ENCODE measurements at places on chromosomes 1 and 21. TPM values are rescaled to one million over a fixed set of nuclear protein-coding genes. Genes with fewer than 3 reads are reported as not detected.

The RGS8 gene
- total RNA-seq, result under 0.01 TPM

The CD1B gene
- total RNA-seq, result not detected

DNA sequence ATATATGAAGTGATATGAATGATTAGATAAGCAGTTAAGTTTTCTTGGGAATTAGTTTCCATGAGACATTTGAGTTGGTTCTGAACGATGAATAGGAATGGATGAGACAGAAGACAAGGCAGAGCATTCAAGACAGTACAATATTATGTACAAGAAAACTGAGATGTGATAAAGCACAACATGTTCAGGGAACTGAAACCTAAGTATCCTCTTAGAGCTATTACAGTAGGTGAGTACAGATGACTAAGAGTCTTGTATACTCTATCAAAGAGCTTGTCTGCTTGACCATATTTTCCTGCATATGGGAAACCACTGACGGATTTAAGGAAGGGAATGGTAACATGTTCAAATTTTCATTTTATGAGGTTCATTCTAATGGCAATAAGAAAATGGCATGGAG, 61.6 kb downstream of the NME7 start:
- DNase-seq, result no peak

- DNase-seq, result no peak
Measured at GRCh38 chr21:39952265-39952664, 85.0 kb downstream of the PCP4 start.

The ETNK2 gene
- total RNA-seq, result 10.4 TPM

The SLC30A2 gene
- total RNA-seq, result not detected

- DNase-seq, result no peak
Measured at GRCh38 chr1:22246755-22247480, 104.0 kb upstream of the WNT4 start.

The NHLH1 gene
- total RNA-seq, result not detected

DNA sequence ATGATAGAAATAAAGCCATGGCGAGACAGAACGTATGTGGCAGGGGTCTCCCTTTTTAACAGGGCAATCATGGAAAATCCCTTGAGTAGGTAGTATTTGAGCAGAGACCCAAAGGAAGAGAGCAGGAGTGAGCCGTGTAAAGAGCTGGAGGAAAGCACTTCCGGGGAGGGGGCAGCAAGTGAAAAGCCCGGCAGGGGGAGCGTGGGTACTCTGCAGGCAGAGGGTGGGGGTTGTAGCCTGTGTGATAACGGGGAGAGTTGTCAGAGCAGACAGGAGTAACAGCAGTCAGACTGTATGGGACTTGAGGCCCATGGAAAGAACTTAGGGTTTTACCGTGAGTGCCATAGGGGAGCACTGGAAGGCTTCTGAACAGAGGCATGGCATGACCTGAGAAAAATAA, 51.1 kb upstream of the LDLRAP1 start:
- no peak for DNase-seq

- DNase-seq, result peak; percentile 62
Measured at GRCh38 chr1:218336328-218336727, 8.8 kb upstream of the TGFB2 start.

The MAB21L3 gene
- not detected for total RNA-seq

GRCh38 chr1:203089651-203090045, 3.8 kb upstream of the MYOG start:
- DNase-seq, result no peak

- DNase-seq, result no peak
Measured at GRCh38 chr21:42562816-42563215, 49.2 kb downstream of the SLC37A1 start.

The EIF4G3 gene
- 29.9 TPM for total RNA-seq

The HPCA gene
- total RNA-seq, result not detected

GRCh38 chr1:224098007-224098406, 15.9 kb upstream of the FBXO28 start:
- no peak for DNase-seq

The PLEKHM2 gene
- 24.3 TPM for total RNA-seq

GRCh38 chr1:36034692-36035091, 49.2 kb upstream of the TEKT2 start:
- peak; percentile 10 for DNase-seq

DNA sequence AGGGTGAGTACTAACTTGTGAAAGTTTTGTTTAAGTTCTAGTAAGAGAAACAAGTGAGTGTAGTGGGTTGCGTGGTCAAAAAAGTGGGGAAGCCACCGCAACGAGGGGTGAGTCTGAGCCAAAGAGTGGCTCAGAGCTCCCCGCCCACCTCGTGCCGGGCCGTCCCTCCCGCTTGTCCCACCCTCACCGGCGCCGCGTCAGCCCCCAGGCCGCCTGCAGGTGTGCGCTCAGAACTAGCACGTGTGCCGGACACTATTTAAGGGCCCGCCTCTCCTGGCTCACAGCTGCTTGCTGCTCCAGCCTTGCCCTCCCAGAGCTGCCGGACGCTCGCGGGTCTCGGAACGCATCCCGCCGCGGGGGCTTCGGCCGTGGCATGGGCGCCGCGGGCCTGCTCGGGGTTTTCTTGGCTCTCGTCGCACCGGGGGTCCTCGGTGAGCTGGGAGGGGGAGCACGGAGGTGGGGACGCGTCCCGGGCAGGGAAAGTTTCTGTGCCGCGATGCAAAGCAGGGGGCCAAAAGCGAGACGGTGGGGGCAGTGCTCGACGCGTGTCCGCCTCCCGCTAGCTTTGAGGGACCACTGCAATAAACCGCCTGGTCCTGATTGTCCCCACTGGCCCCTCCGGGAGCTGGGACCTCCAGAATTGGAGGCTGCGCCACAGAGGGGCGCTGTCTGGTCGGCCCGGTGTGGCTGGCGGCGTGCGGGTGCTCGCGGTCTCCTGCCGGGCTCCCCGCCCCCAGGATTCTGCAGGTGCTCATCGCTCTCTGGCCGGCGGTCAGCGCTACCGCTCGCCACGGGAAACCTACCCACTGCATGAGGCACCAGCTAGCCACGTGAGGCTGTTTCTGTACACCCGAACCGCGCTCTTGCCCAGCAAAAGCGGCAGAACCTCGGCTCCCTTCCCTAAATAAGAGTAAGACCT, at the start of gene CR2:
Gene CR2 (plus strand): TSS at position 283 of the 919 bp plus-strand sequence. CDS start 91 bp downstream, at position 374.
- no peak for DNase-seq

The CFHR3 gene
- total RNA-seq, result not detected

The ASTN1 gene
- not detected for total RNA-seq

The COQ8A gene
- 8.9 TPM for total RNA-seq

- DNase-seq, result peak; percentile 67
Measured at GRCh38 chr1:89945852-89946476, 48.9 kb upstream of the ZNF326 start.

The ZRANB2 gene
- total RNA-seq, result 25.4 TPM

GRCh38 chr21:43272591-43272990, 103.8 kb downstream of the CRYAA start:
- DNase-seq, result no peak

DNA sequence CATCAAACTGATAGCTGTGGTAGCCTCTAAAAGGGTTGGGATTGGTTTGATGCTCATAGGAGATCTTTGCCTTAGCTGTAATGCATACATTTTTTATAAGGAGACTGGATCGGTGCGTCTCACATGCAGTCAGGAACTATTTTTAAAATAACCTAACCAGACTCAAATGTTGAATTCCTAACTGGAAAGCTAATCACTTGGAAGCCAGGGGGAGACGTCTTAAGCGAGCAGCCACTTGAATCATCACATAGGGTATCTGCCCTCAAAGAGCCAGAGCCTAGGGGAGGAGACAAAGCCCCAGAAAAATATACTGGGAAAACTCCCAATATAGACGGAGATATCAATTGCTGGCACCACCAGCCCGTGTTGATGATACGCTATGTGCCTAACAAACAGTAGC, 61.7 kb upstream of the PUM1 start:
- no peak for DNase-seq

The TNFRSF4 gene
- total RNA-seq, result not detected

DNA sequence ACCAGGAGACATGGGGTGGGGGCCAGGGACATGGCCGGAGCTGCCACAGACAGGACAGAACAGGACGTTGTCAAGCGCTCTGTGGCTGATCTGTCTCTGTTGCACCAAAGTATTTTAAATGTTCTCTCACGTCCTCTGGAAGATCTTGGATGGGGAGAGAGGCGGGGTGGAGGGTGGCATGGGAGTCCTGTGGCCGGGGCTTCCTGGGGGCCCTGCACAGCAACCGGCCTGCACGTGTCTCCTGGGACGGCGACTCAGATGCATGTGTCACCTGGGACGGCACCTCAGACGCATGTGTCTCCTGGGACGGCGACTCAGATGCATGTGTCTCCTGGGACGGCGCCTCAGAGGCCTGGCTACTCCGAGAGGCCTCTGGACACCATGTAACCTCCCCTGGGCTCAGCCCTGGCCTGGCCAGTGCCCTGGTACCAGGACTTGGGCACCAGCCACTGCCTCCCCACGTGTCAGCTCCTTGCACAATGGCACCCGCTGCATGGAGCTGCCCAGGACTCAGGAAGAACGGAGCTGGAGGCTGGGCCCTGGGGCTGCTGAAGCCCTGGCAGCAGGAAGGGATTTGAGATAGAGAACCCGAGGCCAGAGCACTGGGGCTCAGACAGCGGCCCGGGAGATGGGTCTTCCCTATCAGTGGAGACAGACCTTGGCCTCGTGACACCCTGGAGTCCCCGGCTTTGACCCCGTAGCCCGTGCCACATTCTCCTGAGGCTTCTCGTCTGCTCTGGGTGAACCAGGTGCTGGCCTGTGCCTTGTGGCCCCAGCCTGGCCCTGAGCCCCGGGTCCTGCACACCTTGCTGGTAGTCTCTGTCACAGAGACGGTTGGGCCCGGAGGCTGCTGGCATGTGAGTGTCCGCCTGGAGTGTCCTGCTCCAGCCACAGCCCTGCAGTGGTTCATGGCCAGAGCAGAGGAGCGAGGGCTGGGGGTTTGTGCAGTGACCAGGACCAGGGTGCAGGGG, 14.7 kb upstream of the SLC19A1 start:
- DNase-seq, result no peak
